ENCODE measurements at places on chromosomes 2 and 18.
A peak's percentile ranks its signal among the peaks of the same experiment; 100 is the strongest.

- no peak for DNase-seq
Observed at GRCh38 chr18:22167471-22168241, 1.7 kb upstream of the GATA6 start.

GRCh38 chr18:54392543-54393023 lies 34.9 kb downstream of the C18orf54 start:
- peak; percentile 74 for DNase-seq

DNA sequence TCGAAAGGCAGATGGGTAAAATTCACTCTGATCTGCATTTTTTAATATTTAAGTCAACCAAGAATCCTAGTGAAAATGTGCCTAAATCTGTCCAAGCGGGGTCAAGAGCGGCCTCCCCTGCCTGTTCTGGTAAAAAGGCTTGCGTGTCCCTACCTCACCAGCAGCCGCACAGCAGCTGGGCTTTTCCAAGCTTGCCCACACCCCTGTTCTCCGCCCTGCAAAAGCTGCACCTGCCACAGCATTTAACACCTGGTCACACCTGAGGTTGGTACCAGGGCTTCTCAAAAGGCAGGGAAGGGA lies 25.8 kb upstream of the TMEM182 start:
- no peak for DNase-seq

GRCh38 chr2:217075268-217076057 lies 215.6 kb upstream of the TNP1 start:
- no peak for DNase-seq

GRCh38 chr2:3626118-3626811 lies 31.4 kb downstream of the COLEC11 start:
- DNase-seq = no peak

- DNase-seq = no peak
Observed at GRCh38 chr18:63832470-63832869, 55.0 kb upstream of the SERPINB2 start.

GRCh38 chr18:33583901-33584300 lies 5.9 kb downstream of the ASXL3 start:
- DNase-seq = no peak

- DNase-seq = no peak
Observed at GRCh38 chr2:28366496-28367282, 26.0 kb upstream of the FOSL2 start.

DNA sequence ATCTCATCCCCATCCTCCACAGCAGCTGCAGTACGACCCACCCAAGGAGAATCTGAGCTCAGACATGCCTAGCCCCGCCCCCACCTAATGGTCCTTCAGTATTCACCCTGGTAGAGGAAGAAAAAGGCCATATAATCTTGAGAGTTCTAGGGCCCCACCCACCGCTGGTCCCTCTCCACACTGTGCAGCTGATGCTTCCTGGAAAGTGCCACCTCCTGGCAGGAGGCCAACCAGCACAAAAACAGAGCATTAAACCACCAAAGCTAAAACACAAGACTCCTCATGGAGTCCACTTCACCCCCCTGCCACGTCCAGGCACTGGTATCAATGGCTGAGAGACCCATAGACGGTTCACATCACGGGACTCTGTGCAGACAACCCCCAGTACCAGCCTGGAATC lies 40.7 kb downstream of the MC4R start:
- DNase-seq = no peak

- no peak for DNase-seq
Observed at GRCh38 chr2:172244419-172245130, 141.9 kb upstream of the DLX2 start.

- no peak for DNase-seq
Observed at GRCh38 chr2:188278388-188279092, 13.1 kb upstream of the GULP1 start.

DNA sequence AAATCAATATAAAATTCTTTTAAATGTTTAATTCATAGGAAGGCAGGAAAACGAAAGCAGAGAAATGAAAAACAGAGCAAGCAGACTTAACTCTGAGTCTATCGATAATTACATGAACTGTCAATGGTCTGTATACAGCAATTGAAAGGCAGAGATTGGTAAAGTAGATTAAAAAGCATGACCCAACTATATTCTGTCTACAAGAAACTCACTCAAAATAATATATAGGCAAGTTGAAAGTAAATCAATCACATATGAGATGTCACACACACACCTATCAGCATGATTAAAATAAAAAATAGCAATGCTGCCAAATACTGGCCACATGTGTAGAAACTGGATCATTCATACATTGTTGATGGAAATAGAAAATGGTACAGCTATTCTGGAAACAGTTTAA lies 136.4 kb upstream of the CYP1B1 start:
- DNase-seq = no peak

GRCh38 chr2:207363761-207364290 lies 165.9 kb upstream of the CREB1 start:
- no peak for DNase-seq

- DNase-seq = no peak
Observed at GRCh38 chr18:79866889-79867574, 69.3 kb downstream of the KCNG2 start.

DNA sequence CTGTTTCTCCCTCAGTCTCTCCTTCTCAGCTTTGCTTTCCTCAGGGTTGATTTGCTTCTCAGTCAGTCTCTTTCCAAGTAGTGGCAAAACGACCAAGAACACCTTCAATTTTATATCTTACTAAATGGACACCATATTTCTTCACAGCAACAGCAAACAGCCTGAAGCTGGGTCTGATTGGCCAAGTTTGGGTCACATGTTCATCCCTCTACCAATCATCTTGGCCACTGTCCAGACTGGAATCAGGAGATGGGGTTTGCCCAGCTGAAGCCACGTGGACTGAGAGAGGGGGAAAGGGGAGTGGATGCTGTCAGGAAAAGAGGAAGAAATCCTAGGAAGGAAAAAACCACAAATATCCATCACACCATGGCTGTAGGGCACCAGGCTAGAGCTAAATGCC lies 42.0 kb upstream of the ACMSD start:
- no peak for DNase-seq

GRCh38 chr2:186806591-186806990 lies 42.4 kb downstream of the ZSWIM2 start:
- no peak for DNase-seq

DNA sequence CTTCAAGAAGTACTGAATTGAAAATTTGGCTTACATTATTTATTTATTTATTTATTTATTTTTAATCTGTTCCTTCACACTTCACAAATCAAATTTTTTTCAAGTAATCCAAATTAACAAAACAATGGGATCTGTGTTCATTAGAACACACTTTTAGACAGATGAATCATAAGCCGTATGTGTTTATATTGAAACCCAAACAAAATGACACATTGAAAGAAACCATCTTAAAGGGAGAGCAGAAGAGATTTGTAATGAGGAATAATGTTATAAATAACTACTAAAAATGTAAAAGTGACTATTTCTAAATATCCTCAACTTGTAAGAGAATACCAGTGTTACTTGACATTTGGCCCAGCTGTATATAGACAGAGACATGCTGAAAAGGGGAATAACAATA lies 991.0 kb upstream of the CHAC2 start:
- no peak for DNase-seq

- DNase-seq = no peak
Observed at GRCh38 chr18:75115514-75115913, 93.4 kb downstream of the PTGR3 start.

DNA sequence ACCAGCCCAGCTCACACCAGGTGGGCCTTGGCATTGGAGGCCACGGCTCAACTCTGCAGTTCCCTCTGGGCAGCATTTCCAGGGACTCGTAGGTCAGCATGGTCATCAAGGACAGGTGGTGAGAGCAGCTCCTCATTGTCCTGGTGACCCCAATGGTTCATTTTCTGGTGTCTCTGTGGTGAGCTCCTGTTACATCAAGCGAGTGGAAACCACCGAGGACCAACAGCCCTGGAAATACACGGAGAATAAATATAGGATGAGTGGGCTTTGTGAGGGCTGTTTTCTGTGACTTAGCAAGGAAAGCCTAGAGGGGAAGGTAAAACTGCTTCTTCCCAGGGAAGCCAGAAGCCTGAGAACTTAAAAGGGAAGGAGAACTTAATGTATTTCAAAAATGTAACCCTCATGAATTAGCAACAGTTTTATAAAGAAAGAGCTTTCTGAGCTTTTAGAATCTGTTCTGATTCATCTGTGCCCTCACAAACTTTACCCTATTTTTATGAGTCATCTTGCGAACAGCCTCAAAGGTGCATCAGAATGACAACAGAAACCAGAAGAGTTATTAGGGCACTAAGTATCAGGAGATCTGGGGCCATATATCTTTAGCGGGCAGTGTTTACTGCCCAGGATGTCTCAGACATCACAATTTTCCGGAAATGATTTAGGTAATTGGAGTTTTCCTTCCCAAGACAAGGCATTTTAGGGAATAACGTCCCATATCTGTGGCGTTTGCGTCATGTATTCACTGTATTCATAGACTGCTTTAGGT lies 18.7 kb downstream of the C2orf92 start:
- no peak for DNase-seq

DNA sequence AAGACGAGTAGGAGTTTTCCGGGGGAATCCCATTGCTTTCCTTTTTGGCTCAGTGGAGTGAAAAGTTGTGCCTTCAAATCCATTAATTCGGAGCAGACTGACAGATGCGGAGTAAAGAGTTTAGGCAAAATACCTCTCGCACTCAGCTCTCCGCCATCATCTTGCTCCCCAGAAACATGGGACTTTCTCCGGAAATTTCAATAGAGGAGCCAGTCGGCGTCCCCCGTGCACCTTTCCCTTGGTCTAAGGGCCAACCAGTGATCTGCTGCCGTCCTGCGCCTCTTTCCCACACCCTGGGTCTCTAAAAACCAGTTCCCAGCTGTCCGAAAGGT lies 318 bp downstream of the TYW5 start:
- no peak for DNase-seq

GRCh38 chr18:48611203-48611602 lies 72.4 kb downstream of the CTIF start:
- no peak for DNase-seq

DNA sequence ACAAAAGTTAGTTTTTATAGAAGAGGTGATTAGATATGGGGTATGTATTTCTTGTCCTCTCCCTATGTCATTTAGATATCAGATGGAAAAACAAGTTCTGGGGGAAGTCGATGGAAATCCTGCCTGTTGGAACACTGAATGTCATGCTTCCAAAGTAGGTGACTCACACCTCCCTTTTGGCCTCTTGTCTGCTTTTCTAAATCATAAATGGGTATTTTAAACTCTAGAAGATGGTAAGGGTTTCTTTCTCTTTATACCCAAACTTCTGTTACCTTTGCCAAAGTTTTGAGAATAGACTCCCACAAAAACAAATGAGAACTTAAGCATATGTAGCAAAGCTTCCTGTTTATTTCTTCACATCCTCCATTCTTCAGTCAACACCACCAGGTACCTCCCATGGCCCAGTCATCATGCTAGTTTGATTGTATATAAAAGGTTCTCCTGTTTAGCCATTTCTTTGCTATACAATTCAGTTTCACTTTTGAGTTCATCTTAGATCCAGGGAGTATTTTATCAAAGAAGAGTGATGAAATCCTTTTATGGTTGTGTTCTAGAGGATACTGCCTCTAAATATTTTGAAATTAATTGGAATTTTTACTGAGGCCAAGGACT lies 63.9 kb downstream of the PRKRA start:
- no peak for DNase-seq

GRCh38 chr2:128578406-128579390 lies 260.0 kb upstream of the HS6ST1 start:
- DNase-seq = no peak

- DNase-seq = no peak
Observed at GRCh38 chr2:96970910-96971309, 15.5 kb downstream of the FAM178B start.

- no peak for DNase-seq
Observed at GRCh38 chr2:123715467-123715982, 309.6 kb upstream of the CNTNAP5 start.

DNA sequence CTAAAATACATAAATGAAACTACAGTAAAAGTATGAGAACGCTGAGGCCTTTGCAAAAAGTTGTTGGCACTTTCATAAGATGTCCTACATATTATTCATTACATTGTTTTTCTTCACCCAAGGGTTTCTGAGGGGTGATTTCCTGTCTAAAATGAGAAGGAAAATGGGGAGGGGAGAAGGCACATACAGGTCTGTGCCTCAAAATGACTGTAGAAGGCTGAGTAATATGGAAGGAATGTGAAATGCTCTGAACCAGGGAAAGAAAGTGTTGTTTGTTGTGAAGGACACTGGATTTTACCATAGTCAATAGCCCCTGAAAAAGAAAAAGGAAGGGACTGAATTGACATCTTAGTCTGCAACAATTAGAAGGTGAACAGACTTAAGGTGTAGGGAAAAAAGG lies 99.5 kb upstream of the RNF152 start:
- DNase-seq = no peak

DNA sequence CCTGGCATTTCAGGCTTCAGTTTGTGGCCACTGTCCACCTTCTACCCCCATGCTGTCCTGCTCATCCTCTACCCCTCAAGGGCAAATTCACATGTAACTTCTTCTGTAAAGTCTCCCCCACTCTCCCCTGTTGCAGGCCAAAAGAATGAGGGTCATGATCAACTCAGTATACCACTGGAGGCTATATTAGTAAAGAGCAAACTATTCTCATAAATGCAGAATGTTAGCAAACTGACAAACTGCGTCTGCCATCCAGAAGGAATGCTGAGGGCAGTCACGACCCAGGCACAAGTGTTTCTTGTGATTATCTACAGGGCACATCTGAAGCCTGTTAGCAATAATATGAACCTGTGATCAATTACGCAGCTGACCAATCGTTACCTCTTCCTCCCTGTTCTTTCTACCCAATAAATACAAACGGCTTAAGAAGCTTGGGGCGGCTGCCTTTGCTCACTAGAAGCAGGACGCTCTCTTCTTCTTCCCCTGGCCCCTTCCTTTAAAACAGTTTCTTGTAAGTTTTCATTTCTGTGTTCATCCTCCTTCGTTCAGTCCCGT lies 58.3 kb downstream of the SEPTIN10 start:
- DNase-seq = no peak

DNA sequence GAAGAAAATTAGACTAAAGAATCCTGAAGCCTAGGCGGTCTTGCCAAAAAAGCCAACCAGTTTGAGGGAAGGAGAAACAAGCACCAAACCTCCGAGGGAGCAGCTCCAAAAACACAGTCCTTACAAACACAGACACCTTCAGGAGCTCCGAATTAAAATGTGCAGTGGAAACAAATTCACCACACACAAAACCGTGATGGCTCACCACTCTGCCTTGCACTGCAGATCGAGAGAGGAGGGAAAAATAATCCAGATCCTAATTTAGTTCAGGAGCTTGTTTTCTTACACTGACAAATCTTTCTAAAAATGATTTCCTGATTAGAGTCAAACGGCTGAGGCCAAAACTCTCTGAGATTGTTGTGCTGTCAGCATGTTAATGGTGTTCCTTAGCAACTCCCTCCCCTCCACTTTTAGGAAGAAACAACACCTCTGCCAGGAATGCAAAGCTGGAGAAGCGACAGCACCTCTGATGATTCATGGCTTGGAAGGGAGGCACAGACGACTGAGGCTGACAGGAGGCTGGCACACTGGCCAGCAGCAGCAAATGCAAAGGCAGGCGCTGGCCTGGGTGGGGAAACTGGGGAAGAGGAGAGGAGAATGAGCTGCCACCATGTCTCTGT lies 249.4 kb upstream of the KLHL29 start:
- DNase-seq = no peak

GRCh38 chr18:74292541-74292858 lies 737 bp upstream of the CYB5A start:
- DNase-seq = no peak

All from B cell (primary cell).